Stimulated activated naive CD8-positive, alpha-beta T cell treated with anti-CD3 and anti-CD28 coated beads, Interleukin-15, Interleukin-2, amounts not matched to agents 100 U/mL and 50 U/mL, for 24 hours (primary cell): ENCODE measurements at places on chromosomes 7 and 10.

GRCh38 chr7:141231018-141231792 lies 157.3 kb downstream of the TMEM178B start:
- DNase-seq, result no peak

GRCh38 chr10:116836902-116837523 lies 12.3 kb upstream of the ENO4 start:
- no peak for DNase-seq

- no peak for DNase-seq
Observed at GRCh38 chr10:7479861-7480598, 69.2 kb upstream of the SFMBT2 start.

- DNase-seq, result no peak
Observed at GRCh38 chr10:49111320-49111698, 4.0 kb downstream of the VSTM4 start.

DNA sequence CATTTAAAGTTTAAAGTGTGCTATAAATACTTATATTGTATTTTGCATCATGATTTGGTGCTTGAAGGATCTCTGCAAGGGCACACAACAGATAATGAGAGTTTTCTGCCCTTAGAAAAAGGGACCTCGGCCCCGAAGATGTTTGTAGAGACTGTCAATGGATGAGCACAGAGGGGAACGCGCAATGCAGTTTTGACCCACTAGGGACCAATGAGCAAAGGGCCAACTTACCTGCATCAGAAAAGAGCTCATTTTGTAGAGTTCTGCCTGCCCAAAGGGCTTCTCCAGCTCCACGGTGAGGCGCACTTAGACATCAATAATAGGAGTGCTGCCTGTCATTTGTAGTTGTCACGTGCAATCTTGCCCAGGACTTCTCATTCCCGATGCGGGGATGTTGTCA lies 91.1 kb downstream of the BUB3 start:
- DNase-seq, result no peak

- DNase-seq, result peak; percentile 60
Observed at GRCh38 chr7:37081436-37081835, 357.1 kb upstream of the AOAH start.

GRCh38 chr10:67827811-67828210 lies 10.2 kb downstream of the DNAJC12 start:
- no peak for DNase-seq

GRCh38 chr7:149422914-149423301 lies 38.0 kb downstream of the ZNF777 start:
- DNase-seq, result peak; percentile 38

- peak; percentile 78 for DNase-seq
Observed at GRCh38 chr10:123154711-123155505, 706 bp downstream of the BUB3 start.

- no peak for DNase-seq
Observed at GRCh38 chr7:151662251-151662826, 142.6 kb upstream of the RHEB start.

GRCh38 chr10:100907175-100907574 lies 5.6 kb upstream of the SLF2 start:
- no peak for DNase-seq

- DNase-seq, result no peak
Observed at GRCh38 chr7:26419198-26419597, 127.5 kb downstream of the SNX10 start.

- DNase-seq, result no peak
Observed at GRCh38 chr10:109891105-109891504, 32.2 kb downstream of the XPNPEP1 start.

DNA sequence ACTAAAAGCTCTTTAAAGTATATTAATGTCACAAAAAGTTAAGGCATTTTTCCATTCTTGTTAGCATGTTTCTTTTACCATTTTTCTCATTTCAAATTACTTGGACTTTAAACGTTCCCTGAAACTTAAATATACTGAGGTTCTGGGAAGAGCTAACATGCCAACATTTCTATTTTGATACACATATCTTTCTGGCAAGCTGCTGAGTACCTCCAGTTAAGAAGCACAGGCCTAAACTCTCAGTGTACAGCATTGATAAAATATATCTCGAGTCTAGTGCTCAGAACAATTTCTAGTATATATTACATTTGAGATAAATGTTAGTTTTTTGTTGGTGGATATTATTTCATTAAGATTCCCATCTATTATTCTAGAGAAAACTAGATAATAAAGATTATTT lies 612.9 kb upstream of the KCND2 start:
- no peak for DNase-seq

- no peak for DNase-seq
Observed at GRCh38 chr10:77909749-77910375, 16.7 kb downstream of the DLG5 start.

- no peak for DNase-seq
Observed at GRCh38 chr10:128018236-128018635, 108.0 kb downstream of the MKI67 start.

GRCh38 chr7:151813445-151813844 lies 63.5 kb downstream of the PRKAG2 start:
- no peak for DNase-seq
